ENCODE measurements at places on chromosomes 5 and 9.

DNA sequence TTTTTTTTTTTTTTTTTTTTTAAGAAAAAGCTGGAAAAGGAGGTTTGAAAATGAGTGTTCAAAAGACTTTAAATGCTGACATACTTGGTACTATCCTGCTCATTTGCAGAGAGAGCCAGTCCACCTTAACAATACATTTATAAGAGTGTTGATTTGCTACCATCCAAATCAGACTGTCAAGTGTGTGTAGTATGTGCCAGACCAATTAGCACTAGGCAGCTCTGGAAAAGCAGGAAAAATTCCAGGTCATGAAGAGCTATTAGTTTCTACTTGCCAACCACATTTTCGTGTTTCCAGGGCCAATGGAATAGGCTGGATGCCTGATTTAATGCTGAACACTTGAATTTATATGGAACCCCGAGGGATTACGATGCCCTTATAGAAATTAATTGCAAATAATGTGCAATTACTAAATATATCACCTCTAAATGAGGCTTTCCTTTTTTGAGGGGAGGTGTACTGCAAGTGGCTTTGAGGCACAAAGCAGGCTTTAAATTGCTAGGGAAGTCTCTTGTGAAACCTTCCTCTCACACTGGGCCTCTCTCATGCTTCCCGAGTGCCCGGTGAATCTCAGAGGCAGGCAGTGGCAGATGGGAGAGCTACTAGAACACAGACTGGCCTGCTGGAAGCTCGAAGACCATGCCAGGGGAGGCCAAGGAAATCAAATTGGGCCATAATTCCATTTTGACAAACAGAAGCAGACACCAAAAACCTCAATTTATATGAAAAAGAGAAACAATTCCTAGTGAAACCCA, 178.7 kb downstream of the PPP2R2B start:
- DNase-seq, result no peak

DNA sequence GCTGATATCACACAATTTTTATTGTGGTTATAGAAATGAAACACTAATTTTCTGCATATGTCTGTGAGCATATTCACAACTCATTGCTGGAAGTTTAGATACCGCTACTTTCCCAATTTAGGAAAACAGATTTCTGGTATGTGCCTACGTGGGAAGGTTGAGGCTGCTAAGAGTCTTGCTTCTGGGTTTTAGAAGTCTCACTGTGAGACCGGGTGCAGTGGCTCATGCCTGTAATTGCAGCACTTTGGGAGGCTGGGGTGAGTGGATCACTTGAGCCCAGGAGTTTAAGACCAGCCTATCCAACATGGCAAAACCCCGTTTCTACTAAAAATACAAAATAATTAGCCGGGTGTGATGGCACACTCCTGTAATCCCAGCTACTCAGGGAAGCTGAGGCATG, 39.6 kb downstream of the UBAP1 start:
- DNase-seq, result no peak

GRCh38 chr5:151495320-151495719, 47.9 kb downstream of the SLC36A1 start:
- DNase-seq, result no peak

- no peak for DNase-seq
Measured at GRCh38 chr9:107059220-107059619, 196.3 kb downstream of the ZNF462 start.

- no peak for DNase-seq
Measured at GRCh38 chr5:113692891-113693457, 179.5 kb downstream of the YTHDC2 start.

GRCh38 chr5:135040333-135041144, 6.5 kb upstream of the PITX1 start:
- DNase-seq, result no peak

- DNase-seq, result no peak
Measured at GRCh38 chr5:137415231-137415681, 83.9 kb downstream of the SPOCK1 start.

- DNase-seq, result no peak
Measured at GRCh38 chr9:80948066-80948465, 741.3 kb downstream of the TLE1 start.

- no peak for DNase-seq
Measured at GRCh38 chr9:117970276-117971050, 266.3 kb downstream of the TLR4 start.

GRCh38 chr5:157366741-157367674, 93.0 kb upstream of the NIPAL4 start:
- DNase-seq, result no peak

GRCh38 chr5:108141676-108142075, 240.2 kb downstream of the FBXL17 start:
- DNase-seq, result no peak

- no peak for DNase-seq
Measured at GRCh38 chr9:18580151-18580550, 106.2 kb downstream of the ADAMTSL1 start.

GRCh38 chr9:78791779-78792178, 494.9 kb downstream of the PSAT1 start:
- no peak for DNase-seq

DNA sequence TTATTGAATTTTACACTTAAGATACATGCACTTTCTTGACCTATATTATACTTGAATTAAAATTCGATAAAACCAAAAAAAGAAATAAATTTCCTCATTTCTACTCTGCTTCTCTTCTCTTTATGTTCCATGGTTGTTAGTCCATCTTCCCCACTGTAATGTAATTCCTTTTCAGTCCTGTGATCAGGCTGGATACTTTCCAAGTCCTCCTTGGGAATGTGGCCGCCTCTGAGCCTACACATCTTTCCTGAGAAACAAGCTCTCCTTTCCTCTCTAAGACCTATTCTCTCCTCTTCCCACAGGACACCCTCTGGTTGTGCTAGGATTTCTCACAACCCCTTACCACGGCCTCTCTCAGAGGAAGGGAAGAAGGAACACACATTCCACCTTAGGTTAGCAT, 285.1 kb downstream of the DNAH5 start:
- DNase-seq, result no peak

DNA sequence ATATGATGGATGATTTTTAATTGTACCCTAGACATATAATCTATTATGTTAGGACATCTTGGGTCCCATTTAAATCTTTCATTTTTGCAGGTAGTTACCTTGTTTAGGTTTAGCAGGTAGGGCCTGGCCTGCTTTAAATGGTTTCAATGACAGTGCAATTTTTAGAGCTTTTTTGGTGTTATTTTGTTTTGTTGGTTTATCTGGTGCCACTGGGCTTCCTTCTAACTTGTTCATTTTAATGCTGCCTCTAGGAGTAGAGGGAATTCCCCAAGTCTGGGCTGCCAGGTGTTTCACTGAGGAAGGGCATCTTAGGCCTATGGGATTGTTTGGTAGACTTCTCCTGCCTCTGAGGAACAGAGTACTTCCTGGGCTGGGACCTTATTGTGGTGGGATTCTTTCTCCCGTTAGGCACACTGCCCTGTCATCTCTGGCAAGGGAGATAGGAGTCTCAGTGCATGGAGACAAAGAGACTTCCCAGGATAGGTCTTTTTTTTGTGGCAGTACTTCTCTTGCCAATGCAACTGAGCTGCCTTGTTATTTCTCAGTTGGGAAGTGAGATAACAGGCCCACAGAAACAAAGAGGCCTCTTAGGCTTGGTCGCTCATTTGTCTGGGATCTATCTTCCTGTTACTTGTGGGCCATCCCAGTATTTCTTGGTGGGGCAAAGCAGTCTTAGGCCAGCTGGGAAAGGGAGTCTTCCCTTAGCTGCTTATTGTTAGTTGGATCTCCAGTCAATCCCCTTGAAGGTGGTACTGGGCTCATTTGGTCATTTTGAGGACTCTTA, 282.9 kb downstream of the FER start:
- DNase-seq, result no peak

DNA sequence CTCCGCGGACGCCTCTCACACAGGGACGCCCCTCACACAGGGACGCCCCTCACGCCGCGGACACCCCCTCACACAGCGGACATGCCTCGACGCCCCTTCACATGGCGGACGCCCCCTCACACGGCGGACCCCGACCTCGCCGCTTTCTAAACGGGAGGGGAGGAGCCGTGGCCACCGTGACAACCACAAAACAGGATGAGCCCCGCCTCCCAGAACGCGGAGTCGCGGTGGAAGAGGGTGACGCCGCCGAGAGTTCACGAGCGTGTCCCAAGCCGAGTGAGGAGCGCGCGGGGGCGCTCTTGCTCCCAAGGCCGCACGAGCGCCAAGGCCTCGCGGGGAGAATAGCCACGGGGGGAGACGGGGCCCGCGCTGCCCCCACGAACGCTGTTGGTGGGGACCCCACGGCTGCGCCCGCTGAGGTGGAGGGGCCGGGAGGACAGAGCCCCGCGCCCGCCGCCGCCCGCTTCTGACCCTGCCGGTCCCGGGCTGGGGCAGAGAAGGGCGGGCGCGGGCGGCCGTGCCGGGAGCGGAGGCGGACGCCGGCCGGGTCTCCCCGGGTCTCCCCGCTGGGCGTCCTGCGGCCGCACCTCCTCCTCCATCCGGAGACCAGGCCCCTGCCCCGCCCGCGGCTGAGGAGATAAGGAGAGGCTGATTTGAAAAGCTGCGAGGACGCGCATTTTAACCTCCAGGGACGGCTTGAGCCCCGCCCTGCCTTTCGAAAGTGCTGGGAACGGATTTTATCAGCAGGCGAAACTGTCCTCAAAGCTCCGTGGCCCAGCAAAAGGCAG, 3.9 kb upstream of the NKD2 start:
- peak; percentile 43 for DNase-seq

GRCh38 chr9:10232352-10232930, 380.4 kb downstream of the PTPRD start:
- DNase-seq, result no peak

DNA sequence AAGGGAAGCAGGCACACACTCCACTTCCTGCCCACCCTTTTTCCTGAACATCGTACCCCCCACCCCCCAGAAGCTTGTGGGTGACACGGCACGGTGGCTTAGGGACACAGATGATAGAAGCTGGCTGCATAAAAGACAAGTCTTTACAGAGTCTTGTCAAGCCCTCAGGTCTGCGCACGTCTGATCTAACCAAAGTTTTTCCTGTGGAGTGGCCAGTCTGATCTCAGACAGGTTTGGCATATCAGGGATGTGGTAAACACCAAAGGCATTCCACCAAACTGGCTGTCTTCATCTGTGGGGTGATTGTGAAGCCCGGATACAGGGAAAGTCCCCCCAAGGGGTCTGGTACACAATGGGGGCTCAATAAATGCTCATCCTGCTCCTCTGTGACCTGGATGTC, 50.0 kb downstream of the CRB2 start:
- no peak for DNase-seq

DNA sequence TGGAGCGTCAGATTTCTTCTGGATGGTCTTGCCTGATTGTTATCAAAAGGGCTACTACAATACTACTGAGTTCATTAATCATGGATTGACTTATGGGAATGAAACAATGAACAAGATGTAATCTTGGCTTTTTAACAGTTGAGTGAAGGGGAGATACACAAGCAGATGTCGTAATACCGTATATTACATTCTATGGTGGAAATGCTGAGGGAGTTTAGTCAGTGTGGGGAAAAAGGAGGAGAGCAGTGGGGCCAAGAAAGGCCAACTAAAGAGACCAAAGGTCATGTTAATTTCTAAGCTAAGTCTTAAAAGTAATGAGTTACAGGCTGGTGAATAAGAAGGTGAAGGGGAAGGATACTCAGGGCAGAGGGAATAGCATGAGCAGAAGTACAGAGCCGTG, 29.0 kb upstream of the PSAT1 start:
- no peak for DNase-seq

- no peak for DNase-seq
Measured at GRCh38 chr5:101080462-101081240, 177.6 kb upstream of the ST8SIA4 start.

DNA sequence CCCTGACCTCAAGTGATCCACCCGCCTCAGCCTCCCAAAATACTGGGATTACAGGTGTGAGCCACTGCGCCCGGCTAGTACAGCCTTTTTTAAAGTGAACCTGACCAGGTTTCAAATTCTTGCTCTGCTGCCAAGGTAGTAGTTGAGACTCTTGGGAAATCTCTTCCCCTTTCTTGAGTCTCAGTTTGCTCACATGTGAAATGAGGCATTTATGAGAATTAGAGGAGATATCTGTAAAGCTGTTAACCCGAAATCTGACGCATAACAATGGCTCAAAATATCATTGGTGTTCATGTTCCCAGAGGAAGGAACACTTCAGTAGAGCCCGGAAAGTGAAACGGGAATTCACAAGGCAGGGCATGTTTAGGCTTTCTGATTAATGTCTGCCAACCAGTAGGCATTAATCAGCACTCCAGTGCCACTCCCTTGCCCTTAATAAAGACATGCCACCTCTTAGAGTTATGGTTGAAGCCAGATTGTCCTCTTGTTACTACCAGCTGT, 1.5 kb downstream of the ARPC5L start:
- no peak for DNase-seq

Measured in activated CD4-positive, alpha-beta T cell treated with anti-CD3 and anti-CD28 coated beads, Interleukin-2, amount 50 U/mL, for 48 hours (primary cell).